T-helper 17 cell (primary cell): ENCODE measurements at places on chromosomes 5 and 9. TPM values are rescaled to one million over a fixed set of nuclear protein-coding genes. Genes with fewer than 3 reads are reported as not detected.

GRCh38 chr5:13662626-13663025, 281.9 kb downstream of the DNAH5 start:
- no peak for DNase-seq

- no peak for DNase-seq
Measured at GRCh38 chr9:4050916-4051315, 249.0 kb downstream of the GLIS3 start.

GRCh38 chr5:72005671-72006070, 101.6 kb upstream of the MAP1B start:
- no peak for DNase-seq

- DNase-seq = no peak
Measured at GRCh38 chr9:100352201-100352726, 478 bp downstream of the TEX10 start.

DNA sequence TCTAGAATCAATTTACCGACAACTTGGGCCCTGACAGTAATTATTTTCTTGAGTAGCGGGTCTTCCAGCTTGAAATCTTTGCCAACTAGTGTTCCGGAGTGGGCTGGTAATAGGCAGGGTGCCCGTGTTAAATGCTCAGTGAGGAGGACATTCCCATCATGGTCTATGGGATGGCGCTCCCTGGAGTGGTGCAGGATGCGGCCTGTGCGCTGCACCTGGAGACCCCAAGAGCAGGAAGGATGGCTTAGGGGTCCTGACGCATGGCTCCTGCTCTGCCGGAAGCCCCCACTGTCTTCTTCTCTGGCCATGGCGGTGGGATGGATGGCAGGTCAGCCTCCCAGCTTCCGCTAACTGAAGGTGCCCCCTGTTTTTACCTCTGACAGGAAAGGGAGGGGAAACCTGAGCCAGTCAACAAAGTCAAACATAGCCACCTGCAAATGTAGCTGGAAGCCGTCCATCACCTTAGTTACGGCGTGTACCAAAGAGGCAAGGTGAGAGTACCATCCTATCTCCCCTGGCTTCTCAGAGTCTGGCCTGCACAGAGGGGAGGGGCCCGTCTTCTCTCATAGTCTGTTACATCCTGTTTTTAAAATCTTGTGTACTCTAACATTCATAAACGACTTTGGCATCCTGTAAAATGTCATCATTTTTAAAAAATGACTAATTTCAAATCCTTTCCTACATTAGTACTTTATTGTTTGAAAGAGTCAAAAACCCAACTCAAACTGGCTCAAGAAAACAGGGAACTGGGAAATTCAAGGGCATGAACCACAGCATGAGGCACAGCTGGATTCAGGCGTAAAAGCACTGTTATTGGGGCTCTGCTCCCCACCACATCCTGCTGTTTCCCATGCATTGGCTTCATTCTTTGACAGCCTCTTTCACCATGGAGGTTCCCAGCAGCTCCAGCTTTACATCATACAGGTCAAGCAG, 28.5 kb upstream of the UNC5A start:
- DNase-seq = no peak

DNA sequence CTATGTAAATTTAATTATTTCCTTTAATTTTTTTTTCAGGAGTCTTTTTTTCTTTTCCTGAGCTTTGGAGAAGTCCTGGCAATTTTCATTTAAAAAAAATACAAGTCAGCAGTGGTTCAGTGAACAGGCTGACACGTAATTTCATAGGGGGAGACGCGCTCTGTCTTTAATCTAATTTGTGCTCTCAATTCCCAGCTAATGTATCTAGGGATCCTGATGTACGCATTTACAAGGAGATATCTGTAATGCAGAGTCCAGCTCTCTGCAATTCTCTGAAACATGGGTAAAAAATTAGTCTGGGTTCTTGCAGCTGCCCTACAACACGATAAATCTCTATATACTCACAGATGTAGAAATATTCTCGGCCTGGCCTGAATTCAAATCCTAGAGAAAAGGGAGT, 243.9 kb downstream of the EFNA5 start:
- DNase-seq = no peak

- no peak for DNase-seq
Measured at GRCh38 chr5:158881091-158881880, 218.4 kb downstream of the EBF1 start.

- no peak for DNase-seq
Measured at GRCh38 chr9:125496313-125496834, 210.6 kb downstream of the MAPKAP1 start.

GRCh38 chr5:34806532-34806931, 32.4 kb upstream of the TTC23L start:
- no peak for DNase-seq

The ABL1 gene
- total RNA-seq = 35.8 TPM

The CARTPT gene
- total RNA-seq = not detected

The TMEM215 gene
- not detected for total RNA-seq
